GM23248 (cell line): ENCODE measurements at places on chromosomes 5 and 9.

GRCh38 chr9:84542554-84542953, 127.0 kb upstream of the NTRK2 start:
- no peak for DNase-seq

- no peak for DNase-seq
These were observed 14.4 kb downstream of the POLK start for GRCh38 chr5:75526070-75526469.

GRCh38 chr5:37875051-37875787, 35.4 kb upstream of the GDNF start:
- peak; percentile 91 for DNase-seq

- peak; percentile 67 for DNase-seq
These were observed 272.2 kb downstream of the AUH start for GRCh38 chr9:91089405-91090129.

DNA sequence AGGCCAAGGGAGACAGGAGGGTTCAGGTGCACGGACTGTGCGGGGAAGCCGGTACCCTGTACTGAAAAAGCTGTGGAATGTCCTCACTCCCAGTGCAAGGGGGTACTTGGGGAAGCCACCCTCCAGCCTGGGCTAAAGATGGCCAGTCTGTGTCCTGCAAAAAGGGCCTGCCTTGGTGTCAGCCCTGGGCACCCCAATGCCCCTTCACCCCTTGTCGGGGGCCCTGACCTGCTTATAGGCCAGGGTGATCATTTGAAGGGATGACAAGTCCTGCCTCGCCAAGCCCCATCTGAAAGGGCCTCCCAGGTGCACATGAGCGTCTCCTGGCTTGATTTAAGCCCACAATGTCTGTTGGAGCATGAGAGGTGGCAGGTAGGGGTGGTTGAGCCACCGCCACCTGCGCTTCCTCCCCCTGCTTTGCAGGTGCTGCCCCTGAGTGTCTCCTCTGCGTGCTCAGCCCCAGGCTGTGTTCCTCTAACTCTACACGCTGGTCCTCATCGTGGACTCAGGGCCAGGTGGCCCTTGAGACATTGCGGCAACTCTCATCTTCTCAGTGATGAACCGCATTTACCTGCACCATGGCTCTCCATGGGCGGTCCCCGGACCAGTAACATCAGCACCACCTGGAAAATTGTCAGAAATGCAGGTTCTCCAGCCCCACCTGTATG, 97.0 kb downstream of the ANKRD33B start:
- DNase-seq = no peak

DNA sequence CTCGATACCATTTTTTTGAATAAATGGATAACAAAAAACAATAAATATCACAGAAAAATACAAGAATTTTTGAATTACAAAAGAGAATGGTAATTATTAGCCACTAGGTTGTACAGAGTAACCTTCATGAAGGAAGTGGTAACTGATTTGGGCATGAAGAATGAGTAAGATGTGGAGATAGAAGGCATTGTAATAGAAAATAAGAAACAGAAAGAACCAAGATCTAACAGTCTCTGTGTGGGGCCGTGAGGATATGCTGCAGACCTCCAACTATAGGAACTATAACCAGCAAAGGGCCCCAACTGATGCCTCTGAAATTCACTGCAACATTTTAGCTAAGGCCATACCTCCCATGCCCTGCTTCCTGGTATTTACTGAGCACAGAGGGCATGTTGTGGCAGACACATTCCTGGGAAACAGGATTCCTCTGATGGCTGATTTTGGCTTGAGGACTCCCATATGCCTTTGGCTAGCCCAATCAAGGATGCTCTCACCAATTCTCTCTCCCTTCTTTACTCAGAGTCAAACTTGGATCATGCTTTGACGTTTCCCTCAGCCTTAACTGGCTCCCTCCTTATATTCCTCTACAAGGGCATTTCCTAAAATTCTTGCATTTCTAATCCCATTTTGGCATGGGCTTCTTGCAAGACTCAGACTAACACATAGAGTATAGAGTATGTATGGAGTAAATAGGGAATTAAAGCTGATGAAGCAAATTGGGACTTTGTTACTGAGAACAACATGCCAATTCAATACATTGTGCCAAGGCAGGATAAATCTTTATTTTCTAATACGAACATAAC, 208.9 kb downstream of the PDE4D start:
- DNase-seq = no peak

GRCh38 chr9:127793093-127793708, 7.4 kb downstream of the CDK9 start:
- no peak for DNase-seq

GRCh38 chr9:92292338-92293074, 991 bp downstream of the IARS1 start:
- peak; percentile 63 for DNase-seq

DNA sequence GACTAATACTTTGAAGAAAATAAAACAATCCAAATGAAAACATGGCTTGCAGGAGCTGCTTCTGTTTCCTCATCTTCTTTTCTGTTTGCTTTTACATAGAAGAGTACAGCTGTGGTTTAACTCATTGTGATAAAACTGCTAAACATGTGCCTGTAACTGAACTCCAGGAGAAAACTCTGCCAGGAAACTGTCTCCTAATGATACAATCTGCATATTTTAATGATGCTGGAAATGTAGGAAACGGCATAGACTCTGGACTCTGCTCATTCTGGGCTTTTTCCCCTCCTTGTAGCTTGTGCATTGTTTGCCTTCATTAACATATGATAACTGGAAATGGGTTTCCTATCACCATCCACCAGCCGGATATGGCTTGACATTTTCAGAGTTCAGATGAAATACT, 813.3 kb upstream of the WWC1 start:
- DNase-seq = no peak

DNA sequence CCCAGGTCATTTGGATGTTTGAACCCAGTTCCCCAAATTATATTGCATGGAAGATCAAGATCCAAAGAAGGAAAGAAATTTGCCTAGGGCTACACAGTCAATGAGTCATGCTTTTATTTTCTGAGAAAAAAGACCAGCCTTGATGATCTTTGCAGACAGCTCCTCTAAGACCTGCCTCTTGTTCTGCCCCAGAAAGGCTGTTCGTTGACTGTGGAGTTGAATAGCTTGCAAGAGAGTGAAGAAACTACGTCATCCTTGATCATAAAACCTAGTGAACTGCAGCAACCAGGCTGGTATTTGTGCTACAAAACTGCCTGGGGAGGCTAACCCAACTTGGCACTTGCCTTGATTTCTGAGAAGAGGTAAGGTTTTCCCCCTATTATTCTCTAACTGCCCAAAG, 263.9 kb downstream of the PAPPA start:
- peak; percentile 15 for DNase-seq

- peak; percentile 37 for DNase-seq
These were observed 244.4 kb downstream of the FAM114A2 start for GRCh38 chr5:153794327-153794726.

- DNase-seq = no peak
These were observed 6.4 kb downstream of the KCNMB1 start for GRCh38 chr5:170382790-170383189.

- peak; percentile 53 for DNase-seq
These were observed 7.9 kb upstream of the LHX6 start for GRCh38 chr9:122236681-122237080.

GRCh38 chr5:153883854-153884611, 154.7 kb downstream of the FAM114A2 start:
- peak; percentile 71 for DNase-seq

- DNase-seq = no peak
These were observed 88.9 kb downstream of the NUDT12 start for GRCh38 chr5:103473725-103474124.

DNA sequence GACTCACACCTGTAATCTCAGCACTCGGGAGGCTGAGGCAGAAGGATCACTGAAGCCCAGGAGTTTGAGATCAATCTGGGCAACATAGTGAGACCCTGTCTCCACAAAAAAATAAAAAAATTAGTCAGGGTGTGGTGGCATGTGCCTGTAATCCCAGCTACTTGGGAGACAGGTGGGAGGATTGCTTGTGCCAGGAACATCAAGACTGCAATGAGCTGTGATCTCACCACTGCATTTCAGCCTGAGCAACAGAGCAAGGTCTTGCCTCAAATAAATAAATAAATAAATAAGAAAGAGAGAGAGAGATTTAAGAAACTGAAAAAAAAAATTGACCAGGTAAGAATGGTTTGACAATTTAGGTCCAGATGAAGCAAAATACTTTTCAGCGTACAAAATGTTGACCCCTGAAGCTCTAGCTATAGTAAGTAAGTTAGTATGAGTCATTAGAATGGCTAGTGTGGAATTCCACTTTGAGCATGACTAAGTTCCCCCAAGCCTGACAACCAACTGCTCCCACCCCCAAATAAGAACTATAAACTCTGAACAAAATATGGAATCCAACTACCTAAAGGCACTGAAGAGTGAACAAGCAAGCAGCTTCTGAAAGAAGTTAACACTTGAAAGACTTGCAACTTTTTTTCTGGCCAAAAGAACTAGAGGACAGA, 217.8 kb upstream of the TLE4 start:
- peak; percentile 52 for DNase-seq

- DNase-seq = no peak
These were observed 8.0 kb downstream of the GAPT start for GRCh38 chr5:58499231-58499630.

DNA sequence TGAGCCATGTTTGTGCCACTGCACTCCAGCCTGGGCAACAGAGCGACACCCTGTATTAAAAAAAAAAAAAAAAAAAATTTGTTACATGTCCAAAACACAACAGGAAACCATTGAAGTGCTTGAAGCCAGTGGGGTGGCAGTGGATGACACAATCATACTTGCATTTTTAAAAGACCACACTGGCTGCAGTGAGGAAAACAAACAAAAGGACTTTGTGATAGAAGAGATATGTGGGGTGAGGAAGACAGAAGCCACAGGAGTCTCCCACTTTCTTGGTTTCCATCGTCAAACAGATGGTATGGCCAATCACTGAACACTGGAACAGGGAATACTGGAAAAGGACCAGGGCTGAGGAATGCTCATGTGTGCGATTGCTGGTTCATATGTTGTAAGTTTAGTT, 20.9 kb upstream of the COMMD10 start:
- DNase-seq = no peak

- no peak for DNase-seq
These were observed 65.7 kb upstream of the SYK start for GRCh38 chr9:90735952-90736351.

GRCh38 chr9:130137641-130138081, 34.5 kb upstream of the NCS1 start:
- peak; percentile 16 for DNase-seq

DNA sequence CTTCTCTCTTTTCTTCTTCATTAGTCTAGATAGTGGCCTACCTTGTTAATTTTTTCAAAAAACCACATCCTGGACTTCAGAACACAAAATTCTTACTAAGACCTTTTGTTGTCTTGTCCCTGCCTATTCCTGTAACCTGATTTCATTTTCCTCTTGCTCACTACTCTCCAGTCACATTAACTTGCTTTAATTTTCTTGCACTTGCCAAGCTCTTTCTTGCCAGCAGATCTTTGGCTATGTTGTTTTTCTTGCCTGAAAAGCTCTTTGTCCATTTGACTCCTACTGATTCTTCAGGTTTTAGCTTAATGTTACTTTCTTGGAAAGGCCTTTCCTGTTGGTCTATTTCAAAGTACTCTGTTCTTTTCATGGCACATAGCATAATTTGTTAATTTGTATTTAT, 356.8 kb downstream of the OSTF1 start:
- no peak for DNase-seq

DNA sequence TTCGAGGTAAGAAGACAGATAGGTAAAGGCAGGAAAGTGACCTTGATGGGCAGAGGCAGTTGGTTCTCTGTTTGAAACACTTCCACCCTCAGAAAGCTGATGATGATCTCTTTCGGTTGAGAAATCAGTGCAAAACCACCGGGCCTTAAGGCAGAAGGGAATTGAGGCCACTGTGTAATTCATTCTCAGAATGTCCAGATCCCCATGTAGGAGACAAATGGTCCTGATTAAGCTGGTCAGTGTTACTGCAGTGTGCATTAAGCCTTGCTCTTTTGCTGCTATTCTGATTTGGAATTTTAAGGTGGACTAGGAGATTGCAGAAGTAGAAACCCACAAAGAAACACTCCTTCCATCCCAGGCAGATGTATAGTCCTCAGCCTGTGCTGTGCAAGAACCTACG, 255.2 kb downstream of the ARHGAP26 start:
- DNase-seq = peak; percentile 17

- no peak for DNase-seq
These were observed 21.5 kb downstream of the NKD2 start for GRCh38 chr5:1029945-1030625.

GRCh38 chr5:136013559-136013958, 15.2 kb upstream of the TGFBI start:
- no peak for DNase-seq

DNA sequence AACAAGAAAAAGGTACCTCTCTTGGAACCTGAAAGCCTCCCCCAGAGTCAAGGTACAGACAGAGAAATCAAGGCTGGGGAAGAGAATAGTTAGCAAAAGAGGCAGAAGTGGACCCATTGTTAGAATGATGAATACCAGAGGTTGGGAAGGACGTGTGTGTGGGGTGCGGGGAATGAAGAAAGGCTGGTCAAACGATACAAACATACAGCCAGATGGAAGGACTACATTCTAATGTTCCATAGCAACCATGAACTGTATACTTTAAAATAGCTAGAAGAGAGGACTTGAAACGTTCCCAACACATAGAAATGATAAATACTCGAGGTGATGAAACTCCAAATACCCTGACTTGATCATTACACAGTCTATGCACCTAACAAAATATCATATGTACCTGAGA, 7.1 kb downstream of the CCDC69 start:
- DNase-seq = no peak

GRCh38 chr9:38311382-38312270, 80.9 kb upstream of the ALDH1B1 start:
- DNase-seq = no peak

DNA sequence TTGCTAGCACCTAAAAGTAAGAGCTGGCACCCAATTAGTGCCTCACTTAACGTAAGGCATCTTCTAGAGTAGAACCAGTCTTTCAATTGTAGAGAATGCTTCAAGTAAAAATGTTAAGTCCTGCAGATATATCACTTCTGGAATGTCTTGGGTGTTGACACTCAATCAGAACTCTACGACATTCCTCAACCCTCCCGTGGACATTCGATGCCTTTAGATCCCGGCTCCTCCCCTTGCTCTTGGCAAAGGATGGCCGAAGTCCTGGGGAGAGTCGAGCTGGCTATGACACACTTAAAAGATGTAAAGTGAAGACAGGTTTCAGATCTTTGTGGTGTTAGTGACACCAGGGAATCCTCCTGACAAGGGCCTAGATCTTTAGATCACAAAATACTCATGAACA, 87.5 kb upstream of the ERCC6L2 start:
- no peak for DNase-seq
